SK-N-DZ (cell line): ENCODE measurements at places on chromosomes 12 and 14.
A peak's percentile ranks its signal among the peaks of the same experiment; 100 is the strongest.

DNA sequence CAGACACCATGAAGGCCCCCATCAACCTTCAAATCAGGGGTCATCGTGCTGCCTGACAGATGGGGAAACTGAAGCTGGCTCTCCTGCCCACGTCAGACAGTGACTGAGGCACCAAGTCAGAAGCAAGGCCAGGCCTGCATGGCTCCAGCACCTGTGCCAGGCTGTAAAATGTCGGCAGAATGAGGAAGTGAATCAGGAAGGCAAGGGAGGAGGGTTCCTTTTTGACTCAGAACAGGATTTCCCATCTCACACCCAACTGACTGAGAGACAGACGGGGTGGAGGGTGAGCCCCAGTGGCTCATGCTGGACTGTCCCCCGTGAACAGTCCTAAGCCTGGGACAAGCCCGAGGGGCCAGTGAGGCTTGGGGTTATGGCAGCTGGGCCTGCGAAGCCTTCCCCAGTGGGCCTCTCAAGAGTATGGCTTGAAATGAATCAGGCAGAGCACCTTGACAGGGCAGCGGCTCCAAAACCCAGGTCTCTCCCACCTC lies 20.9 kb downstream of the SYNE3 start:
- no peak for DNase-seq

- no peak for DNase-seq
These were observed 6.8 kb upstream of the OTUB2 start for GRCh38 chr14:94019329-94019728.

DNA sequence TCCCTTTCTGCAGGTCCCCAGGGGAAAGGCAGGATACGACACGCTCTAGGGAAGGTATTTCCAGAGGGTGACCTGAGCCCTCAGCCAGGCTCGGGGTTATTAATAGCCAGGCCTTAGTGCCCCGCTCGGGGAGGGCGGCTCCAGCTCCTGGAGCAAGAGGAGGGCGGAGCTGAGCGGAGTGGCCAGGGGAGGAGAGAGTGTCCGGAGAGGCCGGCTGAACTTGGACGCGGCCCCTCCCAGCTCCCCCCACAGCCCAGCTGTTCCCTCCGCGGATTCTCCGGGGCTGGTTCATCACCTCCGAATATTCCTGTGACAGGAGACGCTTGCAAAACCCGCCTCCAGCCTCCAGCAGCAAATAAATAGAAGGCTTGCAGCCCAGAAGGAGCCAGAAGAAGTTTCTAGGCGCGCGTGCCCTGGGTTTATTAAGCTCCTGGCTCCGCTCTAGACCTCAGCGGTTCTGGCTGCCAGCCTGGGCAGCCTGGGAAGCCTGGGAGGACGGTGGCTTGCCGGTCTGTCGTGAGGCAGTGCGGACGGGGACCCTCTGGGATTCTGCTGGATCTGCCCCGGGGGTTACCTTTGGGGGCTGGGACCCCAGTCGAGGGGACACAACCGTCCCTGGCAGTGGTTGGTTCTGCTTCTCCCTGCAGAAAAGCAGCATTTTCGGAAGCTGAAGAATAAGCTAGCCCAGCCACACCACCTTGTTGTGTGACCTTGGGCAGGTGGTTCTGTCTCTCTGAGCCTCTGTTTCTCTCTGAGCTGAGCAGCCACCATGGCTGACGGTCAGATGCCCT lies at the start of gene HSPB8:
HSPB8 (plus strand) TSS at position 388 of the 791 bp plus-strand sequence; CDS start at position 770, 382 bp downstream.
- DNase-seq = peak; percentile 56

- DNase-seq = no peak
These were observed 2.8 kb downstream of the TRHDE start for GRCh38 chr12:72274931-72275330.

- DNase-seq = no peak
These were observed 4.9 kb downstream of the ADGRD1 start for GRCh38 chr12:130958557-130959140.

GRCh38 chr12:87982208-87982607 lies 47.0 kb downstream of the C12orf50 start:
- no peak for DNase-seq

GRCh38 chr12:92701441-92701840 lies 1.3 kb upstream of the PLEKHG7 start:
- no peak for DNase-seq

- DNase-seq = no peak
These were observed 584 bp upstream of the RFX4 start for GRCh38 chr12:106582249-106582591.

DNA sequence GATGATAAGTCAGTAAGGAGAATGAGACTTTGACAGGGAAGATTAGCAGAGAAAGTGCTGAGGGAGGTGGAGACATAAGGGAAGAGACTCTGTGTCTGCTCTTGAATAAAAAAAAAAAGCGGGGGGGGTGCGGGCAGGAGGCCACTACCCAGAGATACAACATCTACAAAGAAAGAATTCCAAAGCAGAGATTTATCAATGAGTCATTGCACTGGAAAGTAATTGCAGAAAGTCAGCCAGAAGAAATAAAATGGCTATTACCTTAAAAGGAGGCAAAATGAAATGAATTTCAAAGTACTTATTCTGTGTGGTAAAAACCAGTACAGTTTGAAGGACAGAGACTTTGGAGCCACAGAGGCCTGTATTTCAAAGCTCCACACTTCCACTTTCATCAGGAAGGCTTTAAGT lies 267.1 kb upstream of the PRKD1 start:
- DNase-seq = no peak

DNA sequence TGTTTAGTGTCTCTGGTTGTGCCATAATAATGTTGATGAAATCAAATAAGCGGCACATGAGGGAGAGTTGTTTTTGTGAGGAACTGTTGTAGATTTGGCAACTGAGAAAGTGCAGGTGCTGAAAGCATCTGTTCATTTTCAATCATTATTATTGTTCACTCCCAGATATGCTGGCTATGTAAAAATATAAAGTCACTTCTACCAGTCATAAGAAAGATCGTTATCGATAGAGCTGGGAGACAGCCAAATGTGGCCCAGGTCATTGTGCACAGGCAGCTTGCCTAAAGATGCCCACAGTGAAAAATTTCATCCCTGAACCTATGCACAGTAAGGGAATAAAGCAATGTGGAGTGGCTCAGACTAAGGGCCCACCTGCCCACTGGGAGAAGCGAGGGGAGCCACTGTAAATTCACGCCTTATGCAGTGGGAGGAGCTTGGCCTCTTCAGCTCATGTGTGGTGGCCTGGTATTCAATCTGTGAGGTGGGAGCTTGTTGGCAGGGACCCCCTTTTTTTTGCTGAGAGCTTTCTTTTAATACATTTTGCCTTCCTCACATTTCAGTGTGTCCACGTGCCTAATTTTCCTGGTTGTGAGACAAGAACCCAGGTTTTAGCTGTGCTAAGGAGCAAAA lies 1490.8 kb upstream of the TMEM132C start:
- peak; percentile 82 for DNase-seq

GRCh38 chr12:84920331-84920730 lies 7.7 kb upstream of the SLC6A15 start:
- DNase-seq = no peak

DNA sequence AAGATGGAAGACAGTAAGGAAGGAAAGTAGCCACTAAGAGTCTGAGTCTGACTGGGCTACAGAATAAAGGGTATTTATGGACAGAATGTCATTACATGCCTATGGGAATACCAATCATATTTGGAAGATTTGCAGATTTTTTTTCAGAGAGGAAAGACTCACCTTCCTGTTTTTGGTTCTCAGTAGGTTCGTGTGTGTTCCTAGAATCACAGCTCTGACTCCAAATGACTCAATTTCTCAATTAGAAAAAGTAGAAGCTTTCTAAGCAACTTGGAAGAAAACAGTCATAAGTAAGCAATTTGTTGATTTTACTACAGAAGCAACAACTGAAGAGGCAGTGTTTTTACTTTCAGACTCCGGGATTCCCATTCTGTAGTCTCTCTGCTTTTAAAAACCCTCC lies 15.4 kb upstream of the PAPLN start:
- DNase-seq = no peak

DNA sequence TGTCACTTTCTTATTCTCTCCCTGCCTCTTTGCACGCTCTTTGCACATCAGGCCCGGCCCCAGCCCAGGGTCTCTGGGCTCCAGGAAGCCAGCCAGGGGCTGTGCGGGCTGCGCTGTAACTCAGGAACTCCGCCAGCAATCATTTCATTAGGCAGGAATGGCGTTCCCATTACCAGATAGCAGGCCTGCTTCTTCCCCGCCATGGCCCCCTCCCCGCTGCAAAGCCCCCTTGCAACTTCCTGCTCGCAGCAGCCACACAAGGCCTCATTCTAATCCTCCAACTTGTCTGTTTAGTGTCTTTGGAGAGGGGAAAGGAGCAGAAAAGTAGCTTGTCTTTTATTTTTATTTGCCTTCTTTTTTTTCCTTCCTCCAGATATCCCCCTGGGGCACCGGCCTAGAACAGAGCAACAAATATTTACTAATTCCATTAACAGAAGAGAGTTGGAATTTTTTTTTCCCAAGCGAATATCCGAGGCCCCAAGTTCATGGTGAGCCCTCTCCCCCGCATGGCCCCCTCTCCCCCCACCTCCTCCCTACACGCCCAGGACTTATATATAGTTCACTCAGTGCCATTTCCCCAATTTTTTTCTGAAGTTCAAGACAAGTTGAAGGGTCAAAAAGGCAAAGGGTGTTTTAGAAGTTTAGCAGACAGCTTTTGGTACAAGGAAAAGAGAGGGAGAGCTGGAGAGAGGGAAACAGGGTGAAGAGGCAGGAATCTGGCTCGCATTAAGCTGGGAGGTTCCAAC lies 329.4 kb upstream of the TBX3 start:
- DNase-seq = peak; percentile 78

GRCh38 chr14:95536671-95537070 lies 1.8 kb downstream of the GLRX5 start:
- DNase-seq = no peak

DNA sequence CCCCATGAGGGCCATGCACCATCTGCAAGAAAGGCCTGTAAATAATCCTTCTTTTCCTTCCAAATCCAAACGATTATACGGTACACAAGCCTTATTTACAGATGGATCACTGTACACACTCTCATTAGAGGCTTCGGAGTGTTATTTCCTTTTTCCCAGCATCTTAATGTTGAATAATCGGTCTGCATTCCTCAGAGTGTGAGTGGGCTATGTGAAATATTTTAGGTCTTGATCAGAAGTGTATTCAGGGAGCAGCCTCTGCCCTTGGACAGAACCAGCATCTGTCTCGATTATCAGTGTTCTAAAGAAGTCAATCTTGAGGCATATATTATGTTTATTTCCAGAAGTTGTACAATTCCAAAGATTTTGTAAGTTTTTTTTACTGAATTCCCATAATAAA lies 340.6 kb downstream of the SEC23A start:
- DNase-seq = no peak

DNA sequence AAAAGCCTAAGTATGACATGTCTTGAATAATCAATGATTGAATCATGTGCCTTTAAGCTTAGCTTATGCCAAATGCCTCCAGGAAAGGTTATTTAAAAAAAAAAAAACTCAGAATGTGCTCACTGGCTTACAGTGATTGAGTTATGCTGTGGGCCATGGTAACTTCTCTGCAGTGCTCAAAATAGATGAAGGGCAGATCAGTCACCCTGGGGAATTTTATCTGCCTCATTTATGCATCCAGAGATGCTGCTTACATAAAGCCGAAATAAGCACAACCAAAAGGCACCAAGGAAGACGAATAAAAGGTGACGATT lies 118.7 kb upstream of the MDM1 start:
- no peak for DNase-seq

DNA sequence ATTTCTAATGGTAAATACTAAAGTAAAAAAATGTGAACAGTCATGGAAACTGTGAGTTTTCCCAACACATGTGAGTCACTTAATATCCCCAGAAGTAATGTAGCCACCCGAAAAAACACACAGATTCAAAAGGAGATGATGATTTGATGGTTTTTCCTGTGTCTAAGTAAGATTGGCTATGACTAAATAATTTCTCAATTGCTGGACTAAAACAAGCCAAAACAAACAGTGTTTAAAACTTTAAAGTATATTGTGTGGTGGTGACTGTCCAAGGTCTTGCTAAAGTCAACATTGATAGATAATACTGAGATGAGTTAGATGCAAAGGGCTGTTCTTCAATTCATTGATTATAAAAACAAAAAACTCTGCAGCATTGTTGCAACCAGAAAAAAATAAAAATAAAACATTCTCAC lies 89.6 kb upstream of the SOX5 start:
- no peak for DNase-seq

GRCh38 chr12:33253178-33253577 lies 186.4 kb downstream of the SYT10 start:
- DNase-seq = no peak

- DNase-seq = no peak
These were observed 15.0 kb downstream of the BAG5 start for GRCh38 chr14:103547455-103547940.

DNA sequence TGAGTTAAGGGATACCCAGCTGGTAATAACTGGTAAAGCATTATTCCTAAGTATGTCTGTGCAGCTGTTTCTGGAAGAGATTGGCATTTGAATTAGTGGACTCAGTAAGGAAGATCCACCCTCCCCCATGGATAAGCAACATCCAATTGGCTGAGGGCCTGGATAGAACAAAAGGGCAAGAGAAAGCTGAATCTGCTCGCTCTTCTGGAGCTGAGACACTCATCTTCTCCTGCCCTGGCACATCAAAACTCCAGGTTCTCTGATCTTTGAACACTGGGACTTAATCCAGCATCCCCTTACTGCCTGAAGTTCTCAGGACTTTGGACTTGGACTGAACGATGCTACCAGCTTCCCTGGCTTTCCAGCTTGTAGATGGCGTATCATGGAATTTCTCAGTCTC lies 63.1 kb upstream of the CNOT2 start:
- no peak for DNase-seq
